ENCODE measurements at places on chromosomes 12 and 14. TPM values are rescaled to one million over a fixed set of nuclear protein-coding genes. Genes with fewer than 3 reads are reported as not detected.
A peak's percentile ranks its signal among the peaks of the same experiment; 100 is the strongest.

LUM gene
- 494 TPM for total RNA-seq

- H3K36me3 ChIP-seq: no peaks in the 10 kb centered on the region
- no peaks in the 10 kb centered on the region for H3K27me3 ChIP-seq
- no peak for DNase-seq
- no peak overlapping the region for H3K27ac ChIP-seq
- H3K4me3 ChIP-seq: no peak overlapping the region
Observed at GRCh38 chr12:71312768-71313403, 126.7 kb upstream of the LGR5 start.

CATSPERB gene
- total RNA-seq: 1.9 TPM

DNA sequence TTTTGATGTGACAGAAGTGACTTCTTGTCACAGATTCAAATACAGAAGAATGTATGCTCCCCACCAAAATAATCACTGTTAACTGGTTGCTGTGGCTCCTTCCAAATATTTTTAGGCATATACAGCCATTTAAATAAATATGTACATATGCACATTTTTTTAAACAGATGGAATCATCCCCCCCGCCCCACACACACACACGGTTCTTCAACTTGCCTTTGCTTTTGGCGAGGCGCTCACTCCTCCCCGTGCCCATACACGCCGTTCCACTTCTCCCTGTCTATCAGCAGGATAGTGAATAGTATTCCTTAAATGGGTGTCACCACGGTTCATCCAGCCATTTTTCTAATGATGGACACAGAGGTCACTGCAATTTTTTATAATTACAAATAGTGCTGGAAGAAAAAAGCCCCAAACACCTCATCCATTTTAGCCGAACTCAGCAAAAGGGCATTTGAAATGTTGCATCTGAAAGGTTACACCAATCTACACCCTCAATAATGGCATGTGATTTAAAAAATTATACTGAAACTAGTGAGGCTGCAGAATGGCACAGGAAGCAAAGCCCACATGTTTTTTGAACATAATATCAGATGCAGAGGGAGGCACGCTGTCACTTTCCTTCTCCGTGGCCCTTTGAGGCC is 39.2 kb upstream of the MEG3 start:
- H3K4me3 ChIP-seq: no peak overlapping the region
- H3K4me1 ChIP-seq: no peaks in the 10 kb centered on the region
- no peak overlapping the region for H3K27ac ChIP-seq

CLEC4C gene
- total RNA-seq: not detected

GRCh38 chr12:20017802-20018201 is 350.5 kb upstream of the PDE3A start:
- no peak overlapping the region for H3K4me3 ChIP-seq
- no peak overlapping the region for H3K27ac ChIP-seq
- H3K36me3 ChIP-seq: no peaks in the 10 kb centered on the region
- H3K27me3 ChIP-seq: no peaks in the 10 kb centered on the region

- no peaks in the 10 kb centered on the region for H3K36me3 ChIP-seq
- H3K27me3 ChIP-seq: no peaks in the 10 kb centered on the region
- no peak overlapping the region for H3K27ac ChIP-seq
Observed at GRCh38 chr12:119432949-119433348, 98.4 kb downstream of the CCDC60 start.

DNA sequence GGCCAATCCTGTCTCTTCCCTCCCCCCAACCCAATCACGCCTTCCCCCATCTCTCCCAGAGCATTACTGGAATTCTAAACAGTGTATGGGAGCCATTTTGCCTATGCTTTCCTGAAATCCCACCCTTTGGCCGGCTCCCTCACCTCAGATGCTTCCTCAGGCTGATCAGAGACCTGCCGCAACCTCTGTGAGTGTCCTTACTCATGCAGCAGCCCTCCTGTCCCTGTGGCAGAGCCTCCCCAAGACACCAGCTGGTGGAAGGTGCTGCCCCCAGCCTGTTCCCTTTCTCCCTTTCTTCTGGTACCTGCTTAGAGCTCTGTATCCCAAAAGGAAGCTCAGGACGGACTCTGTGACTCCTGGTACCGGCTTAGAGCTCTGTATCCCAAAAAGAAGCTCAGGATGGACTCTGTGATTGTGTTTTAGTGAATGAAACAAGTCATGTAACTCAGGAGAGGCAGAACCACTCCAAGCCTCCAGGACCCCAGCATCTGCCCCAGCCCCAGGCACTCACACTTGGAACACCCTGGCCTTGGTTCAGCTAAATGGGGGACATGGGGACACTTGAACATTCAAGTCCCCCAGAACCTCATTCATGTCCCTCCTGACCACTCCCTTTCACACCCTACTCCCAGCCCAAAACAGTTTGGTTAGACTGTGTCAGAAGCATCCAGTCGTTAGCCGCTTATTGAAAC is 29.3 kb upstream of the RIN3 start:
- H3K27me3 ChIP-seq: no peaks in the 10 kb centered on the region
- H3K27ac ChIP-seq: no peak overlapping the region
- H3K36me3 ChIP-seq: no peaks in the 10 kb centered on the region
- no peak overlapping the region for H3K4me3 ChIP-seq
- H3K4me1 ChIP-seq: no peaks in the 10 kb centered on the region

- H3K27me3 ChIP-seq: no peaks in the 10 kb centered on the region
- DNase-seq: no peak
- no peaks in the 10 kb centered on the region for H3K36me3 ChIP-seq
- no peak overlapping the region for H3K4me3 ChIP-seq
- no peak overlapping the region for H3K27ac ChIP-seq
Observed at GRCh38 chr14:70094631-70095030, 94.1 kb downstream of the SLC8A3 start.

DNA sequence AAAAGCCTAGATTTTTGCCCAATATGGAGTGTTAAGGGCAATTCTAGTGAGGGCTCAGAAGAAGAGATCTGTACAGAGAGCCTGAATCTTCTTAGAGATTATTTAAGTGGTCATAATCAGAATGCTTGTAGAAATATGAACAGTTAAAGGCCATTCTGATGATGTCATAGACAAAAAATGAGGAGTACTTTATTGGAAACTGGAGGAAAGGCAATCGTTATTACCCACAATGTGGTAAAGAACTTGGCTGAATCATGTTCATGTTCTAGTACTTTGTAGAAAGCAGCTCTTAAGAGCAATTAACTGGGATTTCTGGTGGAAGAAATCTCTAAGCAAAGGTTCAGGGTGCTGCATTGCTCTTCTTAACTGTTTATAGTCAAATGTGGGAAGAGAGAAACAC is 36.4 kb upstream of the SYT10 start:
- no peaks in the 10 kb centered on the region for H3K36me3 ChIP-seq
- no peaks in the 10 kb centered on the region for H3K27me3 ChIP-seq
- DNase-seq: no peak
- no peak overlapping the region for H3K27ac ChIP-seq

LHX5 gene
- not detected for total RNA-seq

- peak overlapping the region; percentile 29 for H3K4me3 ChIP-seq
- no peaks in the 10 kb centered on the region for H3K36me3 ChIP-seq
- H3K27ac ChIP-seq: peak overlapping the region; percentile 80
- H3K4me1 ChIP-seq: no peaks in the 10 kb centered on the region
Observed at GRCh38 chr12:122021193-122021821, 377 bp upstream of the BCL7A start.

GRCh38 chr14:93549595-93549994 is 118.9 kb downstream of the UNC79 start:
- H3K27me3 ChIP-seq: no peaks in the 10 kb centered on the region
- no peak overlapping the region for H3K4me3 ChIP-seq
- no peaks in the 10 kb centered on the region for H3K36me3 ChIP-seq

- H3K27ac ChIP-seq: peak overlapping the region; percentile 95
- no peak overlapping the region for H3K4me3 ChIP-seq
- no peaks in the 10 kb centered on the region for H3K36me3 ChIP-seq
- H3K4me1 ChIP-seq: peaks cover 31% of the 10 kb centered on the region
- DNase-seq: no peak
Observed at GRCh38 chr14:73753124-73753886, 39.1 kb upstream of the PNMA1 start.

MAP3K9 gene
- 0.29 TPM for total RNA-seq

All from uterus (tissue), 4 donors.